ENCODE measurements at places on chromosomes 16 and 17.

GRCh38 chr17:49414271-49414621, 436 bp downstream of the PHB1 start:
- no peak for DNase-seq

GRCh38 chr17:67221062-67221998, 23.7 kb downstream of the HELZ start:
- DNase-seq: no peak

DNA sequence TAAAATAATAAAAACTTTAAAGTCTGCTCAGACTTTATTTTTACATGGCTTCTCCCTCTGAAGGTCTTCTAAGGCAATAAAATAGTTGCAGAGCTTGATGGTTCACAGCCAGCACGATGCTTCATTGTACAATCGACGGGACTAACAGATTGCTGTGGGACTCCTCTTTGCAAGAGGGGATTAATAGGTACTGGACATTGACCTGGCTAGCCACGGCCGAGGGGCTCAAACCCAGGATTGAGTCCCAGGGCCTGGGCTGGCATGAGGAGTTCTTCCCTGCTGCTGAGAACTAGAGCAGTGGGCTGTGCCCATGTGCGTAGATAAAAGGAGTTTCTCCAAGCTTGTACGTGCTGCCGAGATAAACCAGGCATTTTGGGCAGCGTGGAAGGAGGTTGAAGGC, 23.6 kb upstream of the GAN start:
- no peak for DNase-seq

GRCh38 chr16:21720533-21720932, 56.8 kb downstream of the OTOA start:
- DNase-seq: no peak

- DNase-seq: peak; percentile 79
Observed at GRCh38 chr16:89922477-89922883, 662 bp upstream of the TUBB3 start.

- no peak for DNase-seq
Observed at GRCh38 chr17:9934331-9934730, 29.3 kb upstream of the RCVRN start.

- no peak for DNase-seq
Observed at GRCh38 chr17:72618001-72618509, 474.4 kb downstream of the SLC39A11 start.

DNA sequence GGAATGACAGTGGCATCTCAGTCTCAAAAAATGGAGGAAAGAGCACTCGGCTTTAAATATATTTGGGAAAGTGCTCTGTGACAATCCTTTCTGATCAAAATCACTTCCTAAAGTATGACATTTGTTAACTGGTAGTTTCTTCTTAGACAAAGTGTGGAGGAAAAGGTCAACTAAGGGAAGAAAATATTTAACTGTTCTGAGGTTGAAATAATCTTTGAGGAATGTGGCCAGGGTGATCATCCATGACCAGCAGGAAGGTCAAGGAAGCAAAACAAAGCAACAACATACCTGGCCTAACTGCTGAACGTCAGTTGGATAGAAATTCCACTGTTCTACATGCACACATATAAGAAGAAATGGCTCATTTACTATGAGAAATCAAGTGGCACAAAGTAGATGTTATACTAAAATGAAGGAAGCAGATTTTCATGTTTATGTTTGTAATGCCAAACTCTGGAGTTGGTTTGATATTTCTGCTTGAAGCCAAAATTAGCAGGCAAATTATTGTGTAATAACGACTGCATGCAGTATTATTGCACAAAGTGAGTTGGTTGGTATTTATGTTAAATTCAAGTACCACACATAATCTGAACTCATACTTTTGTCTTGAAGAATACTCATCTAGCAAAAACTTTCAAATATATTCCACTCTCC, 87.3 kb upstream of the CORO6 start:
- no peak for DNase-seq

- DNase-seq: no peak
Observed at GRCh38 chr16:88368036-88368435, 14.7 kb upstream of the ZNF469 start.

DNA sequence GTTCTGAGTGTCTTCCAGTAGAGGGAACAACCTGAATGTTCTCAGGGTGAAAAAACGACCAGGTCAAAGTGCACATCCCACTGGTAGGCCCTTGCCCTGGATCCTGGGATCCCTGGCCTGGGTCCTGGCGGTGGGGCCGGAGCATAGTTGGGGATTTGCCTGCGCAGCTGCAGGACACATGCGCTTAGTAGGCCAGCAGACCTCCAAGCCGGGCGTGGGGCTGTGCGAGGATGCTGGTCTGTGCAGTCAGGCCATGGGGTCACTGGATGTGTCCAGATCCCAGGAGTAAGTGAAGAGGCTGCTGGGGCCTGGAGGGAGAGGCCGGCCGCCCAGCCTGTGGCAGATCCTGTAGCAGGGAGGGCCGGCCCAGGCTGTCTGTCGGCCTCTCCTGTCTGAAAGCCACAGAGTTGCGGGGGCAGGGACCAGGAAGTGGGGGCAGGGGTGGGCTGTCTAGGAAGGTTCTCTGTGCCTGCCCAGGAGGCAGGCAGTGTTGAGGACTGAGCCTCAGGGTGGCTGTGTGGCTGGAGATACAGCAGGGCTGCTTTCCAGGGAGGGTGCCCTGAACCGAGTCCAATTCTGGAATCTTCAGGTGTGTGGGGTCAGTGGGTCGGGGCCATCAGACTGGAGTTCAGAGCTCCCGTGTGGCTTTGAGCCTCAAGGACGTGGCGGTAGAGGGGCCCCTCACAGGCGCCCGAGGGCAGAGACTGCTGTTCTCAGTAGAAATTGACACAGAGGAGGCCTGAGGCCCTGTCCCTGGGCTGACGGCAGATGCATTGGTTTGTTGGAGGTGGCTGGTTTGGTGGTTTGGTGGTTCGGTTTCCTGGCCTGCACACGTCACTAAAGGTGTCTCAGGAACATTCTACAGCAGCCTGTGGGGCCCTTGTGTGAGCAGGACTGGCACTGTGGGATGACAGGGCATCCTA, 17.2 kb upstream of the NUDT16L1 start:
- no peak for DNase-seq

- no peak for DNase-seq
Observed at GRCh38 chr16:21646721-21647561, 5.5 kb downstream of the IGSF6 start.

DNA sequence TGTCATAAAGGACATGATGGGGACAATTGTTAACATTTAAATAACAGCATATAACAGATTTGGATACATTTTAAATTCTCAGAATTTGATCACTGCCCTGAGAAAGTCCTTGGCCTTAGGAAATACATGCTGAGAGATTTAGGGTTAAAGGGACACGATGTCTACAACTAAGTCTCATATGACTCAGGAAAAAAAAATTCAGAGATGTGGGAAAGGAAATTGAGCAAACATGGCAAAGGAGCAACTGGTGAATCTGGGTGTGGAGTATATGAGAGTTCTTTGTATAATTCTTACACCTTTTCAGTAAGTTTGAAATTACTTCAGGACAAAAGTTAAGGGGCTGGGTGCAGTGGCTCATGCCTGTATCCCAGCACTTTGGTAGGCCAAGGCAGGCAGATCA, 18.2 kb downstream of the MPP3 start:
- DNase-seq: no peak

- DNase-seq: no peak
Observed at GRCh38 chr16:54397190-54397835, 110.7 kb upstream of the IRX3 start.

DNA sequence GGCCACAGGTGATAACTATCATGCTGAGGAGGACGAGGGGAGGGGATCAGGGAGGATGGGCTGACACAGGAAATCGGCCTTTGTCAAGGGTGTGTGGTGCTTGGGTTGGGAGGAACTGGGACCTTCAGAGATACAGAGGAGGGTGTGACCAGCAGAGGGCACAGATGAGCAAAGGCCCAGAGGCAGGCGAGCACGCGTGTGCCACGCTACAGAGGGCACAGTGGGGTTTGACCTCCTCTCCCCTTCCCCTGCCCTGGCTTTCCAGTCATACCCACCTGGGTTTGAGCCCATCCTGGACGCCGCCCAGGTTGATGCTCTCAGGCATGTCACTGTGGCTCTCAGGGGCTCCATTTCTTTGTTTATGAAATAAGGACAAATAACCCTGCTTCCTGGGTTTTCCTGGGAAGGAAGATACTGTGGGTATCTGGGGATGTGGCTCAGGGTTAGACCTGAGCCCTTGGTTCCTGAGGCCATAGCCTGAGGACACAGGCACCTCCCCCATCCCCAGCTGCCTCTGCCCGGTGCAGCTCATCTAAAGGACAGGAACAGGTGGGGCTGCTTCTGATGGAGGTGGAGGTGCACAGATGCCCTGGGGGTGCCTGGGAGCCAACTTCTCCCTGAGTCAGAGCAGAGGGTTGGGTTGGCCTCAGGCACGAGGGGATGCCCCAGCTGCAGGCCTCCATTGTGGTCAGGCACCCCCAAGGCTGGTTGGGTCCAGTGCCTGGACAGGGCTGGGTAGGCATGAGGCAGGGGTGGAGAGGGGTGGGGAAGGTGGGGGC, 51.8 kb downstream of the BEAN1 start:
- DNase-seq: no peak

- no peak for DNase-seq
Observed at GRCh38 chr16:76222853-76223252, 54.3 kb upstream of the CNTNAP4 start.

GRCh38 chr16:23781176-23781575, 26.4 kb downstream of the CHP2 start:
- DNase-seq: no peak

DNA sequence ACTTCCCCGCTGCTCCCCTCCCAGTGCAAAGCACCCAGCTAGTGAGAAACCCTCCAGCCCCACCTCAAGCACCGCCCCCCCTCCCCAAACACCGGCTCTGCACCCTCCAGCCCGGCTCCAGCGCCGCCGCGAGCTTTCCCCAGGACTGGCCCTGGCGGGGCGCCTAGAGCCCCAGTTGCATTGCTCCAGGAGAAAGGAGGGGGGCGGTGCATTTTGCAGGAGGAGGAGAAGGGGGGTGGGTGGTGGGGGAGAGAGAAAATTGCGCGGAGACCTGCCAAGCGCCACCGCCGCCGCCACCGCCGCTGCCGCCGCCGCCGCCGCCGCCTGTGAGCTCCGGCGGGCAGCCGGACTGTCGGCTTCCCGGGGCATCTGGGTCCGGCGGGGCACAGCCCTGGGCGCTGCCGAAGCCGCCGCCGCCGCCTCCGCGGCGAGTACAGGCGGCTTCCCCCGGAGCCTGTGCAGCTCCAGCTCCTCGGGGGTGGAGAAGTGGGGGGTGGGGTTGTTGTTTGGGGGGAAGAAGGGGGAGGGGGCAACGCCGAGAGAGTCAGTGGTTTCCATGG, 333 bp upstream of the NOG start:
- no peak for DNase-seq

GRCh38 chr17:50519141-50519834, 11.0 kb downstream of the MYCBPAP start:
- no peak for DNase-seq

- no peak for DNase-seq
Observed at GRCh38 chr17:52147872-52148271, 10.6 kb downstream of the CA10 start.

GRCh38 chr17:73952480-73953205, 250.8 kb upstream of the RPL38 start:
- no peak for DNase-seq

DNA sequence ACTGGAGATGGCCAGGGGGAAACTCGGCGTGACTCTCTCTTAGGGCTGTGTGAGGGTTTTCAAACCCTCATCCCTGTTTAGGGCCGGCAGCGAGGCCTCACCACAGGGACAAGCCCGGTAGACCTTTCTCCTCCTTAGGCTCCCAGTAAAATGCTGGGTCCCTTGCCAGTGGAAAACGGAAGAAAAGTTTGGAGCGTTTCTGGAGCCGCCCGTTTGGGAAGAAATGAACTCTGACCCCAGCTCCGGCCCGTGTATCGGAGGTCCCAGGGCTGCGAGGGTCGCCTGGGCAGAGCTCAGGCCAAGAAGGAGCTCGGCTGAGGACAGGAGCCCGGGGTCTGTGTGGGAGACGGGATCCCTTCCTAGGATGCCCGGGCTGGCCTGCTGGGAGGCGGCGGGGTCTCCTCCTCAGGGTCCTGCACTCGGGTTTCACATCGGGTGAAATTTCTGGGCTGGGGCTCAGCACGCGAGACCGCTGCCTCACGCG, 23.2 kb downstream of the ZNF213 start:
- DNase-seq: no peak

GRCh38 chr17:21042458-21043295, at the start of gene USP22:
Gene USP22, minus strand, starts transcription at chr17:21043011. Its CDS starts 176 bp downstream, at chr17:21042835.
- no peak for DNase-seq

- no peak for DNase-seq
Observed at GRCh38 chr17:44926821-44927525, 11.7 kb upstream of the GFAP start.

DNA sequence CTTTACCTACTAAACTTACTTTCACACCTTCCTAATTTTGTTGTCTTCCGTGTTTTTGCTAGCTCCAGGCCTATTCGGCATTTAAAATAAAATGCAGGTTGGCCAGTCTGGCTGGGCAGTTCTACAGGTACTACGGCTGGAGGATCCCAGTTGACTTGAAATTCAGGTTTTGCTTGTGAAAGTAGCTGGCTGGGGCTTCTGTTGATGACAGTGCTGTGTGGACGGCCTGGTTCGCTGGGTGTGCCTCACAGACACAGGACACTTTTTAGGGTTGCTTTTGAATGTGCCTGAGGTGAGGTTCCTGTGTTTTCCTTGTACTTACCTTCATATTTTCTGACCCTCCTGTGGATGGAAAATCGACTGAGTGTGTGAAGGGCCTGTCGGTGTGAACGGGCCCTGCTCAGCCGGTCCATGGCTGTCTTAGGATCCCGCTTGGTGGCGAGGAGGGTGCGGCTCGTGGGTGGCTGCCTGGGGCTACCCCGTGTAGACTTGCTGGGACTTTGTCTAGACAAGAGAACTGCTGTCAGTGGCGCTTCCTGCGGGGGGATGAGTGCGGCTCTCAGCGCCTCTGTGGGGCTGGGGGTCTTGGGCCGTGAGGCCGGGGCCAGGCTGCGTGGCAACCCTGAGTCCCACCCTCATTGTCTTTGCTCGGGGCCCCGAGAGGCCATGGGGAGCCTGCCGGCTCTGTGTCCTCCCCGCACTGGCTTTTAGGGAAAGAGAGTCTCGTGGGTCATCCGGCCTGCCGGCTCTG, 18.7 kb upstream of the ZNF750 start:
- DNase-seq: no peak

DNA sequence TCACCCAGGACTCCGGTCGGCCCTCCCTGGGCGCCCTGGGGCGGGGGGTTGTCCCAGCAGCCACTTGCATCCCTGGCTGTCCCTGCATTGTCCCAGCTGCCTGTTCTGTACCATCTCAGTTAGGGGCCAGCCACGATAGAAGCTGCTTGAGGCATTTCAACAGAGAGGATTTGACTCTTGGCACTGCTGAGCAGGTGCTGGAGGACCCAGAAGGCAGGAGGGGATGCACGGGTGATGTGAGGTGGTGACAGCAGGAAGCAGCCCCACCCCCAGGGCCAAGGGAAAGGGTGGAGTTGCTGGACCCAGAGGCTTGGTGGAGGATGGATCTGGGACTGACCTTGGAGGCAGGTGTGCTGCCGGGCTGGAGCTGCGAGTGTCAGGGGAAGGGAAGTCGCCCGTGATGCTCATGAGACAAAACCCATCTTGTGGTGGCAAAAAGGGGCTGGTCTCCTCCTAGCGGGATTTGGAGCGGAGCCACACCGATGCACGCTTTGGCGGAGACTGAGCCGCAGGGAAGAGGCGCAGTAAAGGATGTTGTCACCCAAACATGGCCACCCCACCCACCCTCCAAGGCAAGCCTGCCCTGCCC, 188.0 kb upstream of the GSE1 start:
- no peak for DNase-seq
